ENCODE measurements at places on chromosomes 2 and 18.

DNA sequence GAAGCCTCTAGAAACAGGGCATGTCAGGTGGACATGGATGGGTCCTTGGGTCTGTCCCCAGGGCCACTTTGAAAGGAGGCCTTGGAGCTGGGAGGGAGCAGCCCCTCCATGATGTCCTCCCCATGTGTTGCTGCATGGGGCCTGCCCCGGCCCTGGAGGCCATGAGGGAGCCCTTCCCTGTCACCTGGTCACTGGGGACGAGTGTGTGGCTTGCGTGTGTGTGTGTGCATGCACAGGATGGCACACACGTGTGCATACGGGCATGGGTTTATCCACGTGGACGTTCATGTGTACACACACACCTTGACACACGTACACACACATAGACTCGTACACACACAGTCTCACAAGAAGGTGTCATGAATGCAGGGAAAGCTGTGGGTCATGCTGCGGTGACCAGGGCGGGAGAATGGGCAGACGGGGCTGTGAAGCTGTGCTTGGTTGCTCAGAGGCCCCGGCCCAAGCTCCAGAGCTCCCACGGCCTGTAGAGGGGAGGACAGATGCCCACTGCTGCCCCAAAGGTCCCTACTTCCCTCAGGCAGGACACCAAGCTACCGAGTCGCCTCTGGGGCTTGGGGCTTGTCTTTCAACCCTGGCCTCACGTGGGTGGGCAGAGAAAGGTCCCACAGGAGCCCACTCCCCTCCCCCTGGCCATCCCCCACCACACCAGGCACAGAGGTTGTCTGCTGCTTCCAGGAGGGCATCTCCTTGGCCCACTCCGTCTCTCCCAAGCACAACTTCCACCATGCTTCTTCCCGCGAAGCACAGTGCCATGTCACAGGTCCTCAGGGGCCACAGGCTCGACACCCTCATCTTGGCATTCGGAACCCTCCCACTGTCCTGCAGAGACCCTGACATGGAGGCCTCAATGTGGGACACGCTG lies 42.3 kb upstream of the GPC1 start:
- DNase-seq: no peak

DNA sequence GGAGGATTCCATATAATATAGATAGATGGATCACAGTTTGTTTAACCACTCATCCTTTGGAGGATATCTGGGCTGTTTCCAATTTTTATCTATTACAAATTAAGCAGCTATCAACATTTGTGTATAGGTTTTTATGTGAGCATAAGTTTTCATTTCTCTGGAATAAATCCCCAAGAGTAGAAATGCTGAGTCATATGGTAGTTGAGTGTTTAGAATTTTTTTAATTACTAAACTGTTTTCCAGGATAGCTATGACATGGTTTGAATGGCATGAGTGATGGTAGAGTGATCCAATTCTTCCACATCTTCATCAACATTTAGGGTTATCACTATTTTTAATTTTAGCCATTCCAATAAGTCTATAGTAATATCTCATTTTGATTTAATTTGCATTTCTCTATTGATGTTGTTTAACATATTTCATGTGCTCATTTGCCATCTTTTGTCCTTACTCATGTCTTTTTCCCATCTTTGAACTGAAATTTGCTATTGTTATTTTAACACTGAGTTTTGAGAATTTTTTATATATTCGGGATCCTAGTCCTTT lies 31.4 kb downstream of the ABCB11 start:
- no peak for DNase-seq

DNA sequence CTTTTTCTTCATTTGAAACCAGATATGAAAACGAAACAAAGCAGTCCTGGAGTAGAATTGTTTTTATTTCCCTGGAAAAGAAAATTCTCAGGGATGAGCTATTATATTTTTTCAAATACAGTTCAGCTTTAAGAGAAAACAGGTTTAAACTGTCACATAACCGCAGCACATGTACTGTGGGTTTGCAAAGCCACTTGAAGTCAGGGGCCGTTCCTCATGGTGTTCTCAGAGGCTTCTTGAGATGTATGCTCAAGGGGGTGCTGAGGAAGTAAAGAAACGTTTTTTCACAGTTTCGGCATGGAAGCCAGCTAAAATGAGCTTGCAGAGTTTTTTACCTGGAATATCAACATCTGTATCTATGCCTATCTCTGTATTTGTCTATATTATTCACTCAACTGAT lies 225.3 kb downstream of the MC4R start:
- DNase-seq: no peak

DNA sequence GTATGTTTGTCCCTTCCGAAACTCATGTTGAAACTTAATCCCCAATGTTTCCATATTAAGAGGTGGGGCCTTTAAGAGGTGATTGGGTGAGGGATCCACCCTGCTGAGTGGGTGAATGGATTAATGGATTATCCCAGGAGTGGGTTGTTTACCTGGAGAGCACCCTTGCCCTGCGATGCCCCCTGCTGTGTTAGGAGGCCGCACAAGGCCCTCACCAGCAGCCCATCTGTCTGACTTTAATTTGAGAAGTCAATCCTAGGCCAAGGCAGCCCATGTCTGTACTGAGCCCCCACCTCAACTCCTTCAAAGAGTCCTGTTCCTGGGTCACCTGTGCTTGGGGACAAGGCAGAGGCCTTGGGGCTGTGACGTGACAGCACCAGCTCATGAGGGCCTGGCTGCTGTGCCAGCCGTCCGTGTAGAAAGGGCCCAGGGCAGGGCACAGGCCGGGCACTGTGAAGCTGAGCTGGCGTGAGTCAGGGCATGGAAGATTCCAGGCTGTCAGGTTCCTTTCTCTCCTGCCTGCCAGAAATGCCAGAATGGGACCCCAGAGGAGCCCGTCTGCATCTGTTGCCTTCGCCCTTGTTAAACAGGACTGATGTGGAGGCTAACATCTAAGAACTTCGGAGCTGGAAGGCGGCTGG lies 21.3 kb upstream of the TAF1B start:
- no peak for DNase-seq

- DNase-seq: no peak
Measured at GRCh38 chr2:221385716-221386115, 186.4 kb downstream of the EPHA4 start.

DNA sequence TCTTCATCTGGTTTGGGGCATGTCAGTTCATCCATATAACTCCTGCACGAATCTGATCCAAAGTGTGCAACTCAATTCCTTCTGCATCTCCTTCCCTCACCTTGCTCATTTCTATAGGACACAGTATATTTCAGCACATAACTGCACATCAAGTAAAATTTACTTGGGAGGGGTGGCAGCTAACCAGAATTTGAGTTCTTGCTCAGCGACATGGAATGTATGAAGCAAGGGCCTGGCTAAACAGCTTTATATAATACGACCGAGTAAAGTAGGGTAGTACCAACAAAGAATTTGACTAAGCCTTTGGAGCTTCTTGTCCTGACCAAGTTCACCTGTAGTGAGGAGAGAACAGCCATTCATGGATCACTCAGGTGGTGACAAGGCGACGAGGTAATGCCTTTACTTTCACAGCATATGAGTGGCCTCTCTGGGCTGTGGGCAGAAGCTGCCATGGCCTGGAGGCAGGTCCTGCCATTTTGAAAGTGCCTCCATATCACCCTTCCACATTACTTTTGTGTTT lies 570.2 kb upstream of the TNP1 start:
- no peak for DNase-seq

DNA sequence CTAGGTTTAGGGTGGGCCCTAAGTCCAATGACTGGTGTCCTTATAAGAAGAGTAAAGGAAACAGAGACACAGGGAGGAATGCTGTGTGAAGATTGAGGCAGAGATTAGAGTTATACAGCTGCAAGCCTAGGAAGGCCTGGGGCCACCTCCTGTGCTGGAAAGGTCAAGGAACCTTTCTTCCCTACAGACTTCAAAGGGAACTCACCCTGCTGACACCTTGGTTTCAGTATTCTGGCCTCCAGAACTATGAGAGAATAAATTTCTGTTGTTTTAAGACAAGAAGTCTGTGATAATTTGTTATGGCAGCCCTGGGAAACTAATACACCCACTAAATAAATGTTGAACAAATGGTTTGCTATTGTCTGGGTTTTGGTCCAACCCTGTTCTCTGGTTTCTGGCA lies 102.3 kb upstream of the NEUROD1 start:
- no peak for DNase-seq
